ENCODE measurements at places on chromosomes 4 and X.

- DNase-seq: no peak
Measured at GRCh38 chr4:109683621-109684253, 19.5 kb downstream of the CASP6 start.

- no peak for DNase-seq
Measured at GRCh38 chrX:16695079-16695676, 17.3 kb downstream of the CTPS2 start.

DNA sequence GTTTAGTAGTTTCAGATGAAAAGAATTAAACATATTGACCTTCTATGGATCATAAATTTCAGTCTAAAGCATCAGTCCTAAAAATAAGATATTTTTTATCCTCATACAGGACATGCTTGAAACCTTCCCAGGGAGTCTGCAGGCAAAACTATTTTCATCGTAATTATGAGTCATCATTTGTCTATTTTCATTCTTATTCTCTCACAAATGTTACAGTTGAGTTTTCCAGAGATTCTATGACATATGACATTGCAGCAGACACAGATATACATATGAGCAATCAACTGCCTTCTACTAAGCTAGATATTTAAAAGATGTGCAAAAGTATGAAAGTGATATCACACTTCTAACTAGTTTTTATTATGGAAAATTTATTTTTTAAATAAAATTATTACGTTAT is 398.0 kb downstream of the MAGEB5 start:
- no peak for DNase-seq

GRCh38 chrX:50067435-50068284 is 133.1 kb downstream of the AKAP4 start:
- no peak for DNase-seq

Data from GM06990 (cell line).